Astrocyte of the cerebellum (primary cell): ENCODE measurements at places on chromosomes 6 and 20.

DNA sequence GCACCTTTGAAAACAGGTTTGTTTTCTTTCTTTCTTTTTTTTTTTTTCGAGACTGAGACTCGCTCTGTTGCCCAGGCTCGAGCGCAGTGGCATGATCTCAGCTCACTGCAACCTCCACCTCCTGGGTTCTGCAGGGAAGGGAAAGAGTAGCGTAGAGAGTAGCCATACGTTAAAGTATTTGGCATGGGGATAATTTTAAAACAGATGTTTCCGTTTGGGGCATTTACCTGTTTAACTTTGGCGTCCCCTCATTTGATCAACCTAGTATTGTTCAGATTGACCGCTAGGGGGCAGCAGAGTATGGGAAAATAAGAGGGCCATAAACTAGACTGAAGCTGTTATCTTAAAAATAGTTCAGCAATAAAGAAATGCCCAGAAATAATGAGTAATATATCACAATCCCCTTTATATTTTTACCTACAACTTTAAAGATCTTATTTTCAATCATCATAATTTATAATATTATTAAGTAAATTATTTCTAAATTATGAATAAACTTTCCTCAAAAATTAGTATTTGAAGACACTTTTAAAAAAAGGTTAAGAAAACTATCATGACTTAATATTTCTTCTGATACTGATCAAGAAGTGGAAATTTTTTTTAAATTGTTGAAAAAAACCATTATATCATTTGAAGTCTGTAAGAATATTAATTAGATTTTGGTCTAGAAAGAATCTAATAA lies 7.6 kb upstream of the TAAR9 start:
- DNase-seq: peak; percentile 58

- DNase-seq: no peak
These were observed 85.8 kb downstream of the GMPR start for GRCh38 chr6:16324184-16324583.

GRCh38 chr6:139184047-139184446 lies 49.2 kb downstream of the HECA start:
- no peak for DNase-seq

DNA sequence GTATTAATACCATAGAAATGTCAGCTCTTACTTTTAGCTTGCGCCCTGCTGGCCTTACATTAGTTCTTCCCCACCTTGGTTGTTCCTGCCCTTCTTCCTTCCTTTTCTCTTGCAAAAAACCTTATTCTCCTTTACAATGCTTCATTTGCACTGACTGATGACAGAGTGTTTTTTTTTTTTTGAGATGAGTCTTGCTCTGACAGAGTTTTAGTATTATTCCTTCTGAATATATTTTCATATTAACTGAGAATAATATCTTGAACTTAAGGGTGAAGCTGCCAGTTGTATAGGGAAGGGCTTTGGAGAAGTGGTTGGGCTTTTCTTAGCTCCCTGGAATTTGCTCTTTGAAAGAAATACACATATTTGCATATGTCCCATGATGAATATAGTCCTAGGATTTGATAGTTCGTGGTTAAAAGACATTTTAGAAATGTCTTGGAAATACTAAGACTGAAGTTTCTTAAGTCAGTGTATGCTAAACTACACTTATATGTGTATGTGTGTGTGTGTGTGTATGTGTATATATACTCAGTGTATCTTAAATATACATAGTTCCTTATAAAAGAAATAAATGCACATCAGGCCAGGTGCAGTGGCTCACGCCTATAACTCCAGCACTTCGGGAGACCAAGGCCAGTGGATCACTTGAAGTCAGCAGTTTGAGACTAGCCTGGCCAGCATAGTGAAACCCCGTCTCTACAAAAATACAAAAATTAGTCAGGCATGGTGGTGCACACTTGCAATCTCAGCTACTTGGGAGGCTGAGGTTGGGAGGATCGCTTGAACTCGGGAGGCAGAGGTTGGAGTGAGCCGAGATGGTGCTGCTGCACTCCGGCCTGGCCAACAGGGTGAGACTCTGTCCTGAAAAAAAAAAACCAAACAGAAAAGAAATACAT lies 216.1 kb upstream of the MYLIP start:
- DNase-seq: no peak

- DNase-seq: no peak
These were observed 231.9 kb downstream of the CLIC5 start for GRCh38 chr6:45783716-45784115.

DNA sequence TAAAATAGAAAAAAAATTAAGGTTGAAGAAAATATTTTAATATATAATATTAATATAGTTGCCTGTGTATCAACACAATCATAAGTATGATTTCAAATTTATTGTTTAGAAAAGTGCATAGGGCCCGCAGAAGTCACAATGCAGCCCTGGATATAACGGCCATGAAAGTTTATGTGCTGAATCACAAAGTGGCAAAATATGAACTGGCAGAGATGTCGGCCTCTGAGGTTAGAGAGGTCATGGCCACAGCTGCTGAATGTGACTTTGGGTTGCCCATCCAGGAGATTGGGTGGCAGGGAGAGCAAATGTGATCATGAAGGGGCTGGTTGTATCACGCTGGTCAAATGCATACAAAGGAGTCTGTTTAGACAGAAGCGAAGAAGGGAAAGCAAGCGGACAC lies 35.7 kb downstream of the COL11A2 start:
- DNase-seq: no peak

GRCh38 chr6:14811775-14812428 lies 434.0 kb upstream of the JARID2 start:
- DNase-seq: no peak

DNA sequence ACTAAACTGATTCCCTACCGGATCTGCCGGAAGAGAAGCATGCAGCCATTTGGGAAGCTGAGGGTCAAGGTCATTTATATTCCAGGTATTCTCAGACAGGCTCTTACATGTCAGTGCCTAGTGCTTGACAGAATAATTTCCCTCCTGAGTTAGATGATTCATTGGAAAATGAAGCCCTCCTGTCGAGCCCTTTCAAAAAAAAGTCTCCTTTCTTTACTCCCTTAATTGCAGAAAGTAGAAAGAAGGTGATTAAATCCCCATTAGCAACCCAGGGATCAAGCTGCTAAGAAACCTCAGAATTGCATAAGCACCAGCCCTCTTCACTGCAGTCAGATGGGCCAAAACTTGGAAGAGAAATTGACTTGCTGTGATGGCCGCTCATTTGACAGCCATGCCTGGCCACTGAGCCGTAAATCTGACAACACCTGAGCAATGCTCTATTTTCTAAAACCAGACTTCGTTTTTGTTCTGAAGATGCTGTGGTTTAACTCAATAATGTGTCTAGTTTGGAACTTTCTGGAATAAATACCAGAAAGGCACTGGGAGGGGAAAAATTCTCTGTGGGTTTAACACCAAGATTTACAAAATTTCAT lies 61.0 kb upstream of the ARMH2 start:
- no peak for DNase-seq

DNA sequence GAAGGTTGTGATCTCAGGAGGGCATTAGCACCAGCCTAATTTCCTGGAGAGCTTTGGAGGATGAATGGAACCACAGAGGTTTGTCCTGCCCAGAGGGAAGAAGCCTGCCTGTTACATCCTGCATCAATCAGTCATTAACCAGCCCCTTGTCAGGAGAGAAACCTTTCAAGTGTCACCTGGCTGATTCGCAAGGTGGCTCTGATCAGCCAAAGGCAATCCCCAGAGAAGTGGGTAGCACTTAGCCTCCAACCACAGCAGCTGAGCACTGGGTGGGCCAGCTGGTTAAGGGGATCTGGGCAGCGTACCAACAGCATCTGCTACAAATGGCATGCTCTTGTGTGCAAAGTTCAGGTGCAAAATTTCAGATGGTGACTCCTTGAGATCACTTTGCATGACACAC lies 26.9 kb downstream of the ANKEF1 start:
- DNase-seq: no peak
